CD4-positive, alpha-beta T cell treated with Interleukin-21 for 1 hour (primary cell): ENCODE measurements at places on chromosomes 7 and 10.

DNA sequence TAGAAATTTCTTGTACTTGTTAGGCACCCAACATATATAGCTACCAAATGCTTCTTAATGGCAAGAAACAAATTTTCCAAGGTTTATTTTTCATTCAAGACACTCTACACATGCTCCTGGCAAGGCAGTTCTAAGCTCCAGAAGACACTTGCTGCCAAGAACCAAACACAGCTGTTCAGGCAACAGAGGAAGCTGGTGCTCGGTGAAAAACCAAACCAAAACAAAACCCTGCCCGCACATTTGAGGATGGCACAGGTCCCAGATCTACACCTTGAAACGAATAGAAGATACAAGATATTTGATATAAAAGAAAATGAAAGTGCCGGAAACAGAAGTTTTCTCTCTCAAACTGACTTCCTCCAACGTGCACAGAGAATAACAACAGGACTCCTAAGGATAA lies 4.9 kb upstream of the DNTT start:
- DNase-seq: peak; percentile 5

- no peak for DNase-seq
These were observed 198.3 kb upstream of the ZNF32 start for GRCh38 chr10:43846968-43847367.

- no peak for DNase-seq
These were observed 114.5 kb upstream of the PRKCQ start for GRCh38 chr10:6694447-6695140.

- no peak for DNase-seq
These were observed 54.9 kb upstream of the HBP1 start for GRCh38 chr7:107113866-107114265.

DNA sequence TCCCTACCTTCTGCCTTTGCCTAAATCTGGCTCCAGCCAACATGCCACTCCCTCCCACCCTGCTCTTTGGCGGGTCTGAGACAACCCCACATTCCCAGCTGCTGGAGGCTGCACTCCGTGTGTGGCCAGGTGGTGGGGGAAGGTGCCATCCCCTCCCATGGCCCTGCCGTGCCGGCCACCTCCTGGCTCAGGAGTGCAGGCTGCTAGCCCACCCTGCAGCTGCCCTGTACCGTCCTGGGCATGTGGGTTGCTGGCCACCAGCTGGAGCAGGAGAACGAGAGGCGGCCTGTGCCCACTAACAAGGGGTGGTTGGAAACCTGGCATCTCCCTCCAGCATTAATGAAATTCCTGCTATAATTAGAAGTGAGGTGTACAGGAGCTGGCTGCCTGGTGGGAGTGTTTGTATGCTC lies 97.6 kb downstream of the ZMIZ1 start:
- DNase-seq: no peak

GRCh38 chr10:21638681-21639080 lies 104.6 kb downstream of the MLLT10 start:
- no peak for DNase-seq

DNA sequence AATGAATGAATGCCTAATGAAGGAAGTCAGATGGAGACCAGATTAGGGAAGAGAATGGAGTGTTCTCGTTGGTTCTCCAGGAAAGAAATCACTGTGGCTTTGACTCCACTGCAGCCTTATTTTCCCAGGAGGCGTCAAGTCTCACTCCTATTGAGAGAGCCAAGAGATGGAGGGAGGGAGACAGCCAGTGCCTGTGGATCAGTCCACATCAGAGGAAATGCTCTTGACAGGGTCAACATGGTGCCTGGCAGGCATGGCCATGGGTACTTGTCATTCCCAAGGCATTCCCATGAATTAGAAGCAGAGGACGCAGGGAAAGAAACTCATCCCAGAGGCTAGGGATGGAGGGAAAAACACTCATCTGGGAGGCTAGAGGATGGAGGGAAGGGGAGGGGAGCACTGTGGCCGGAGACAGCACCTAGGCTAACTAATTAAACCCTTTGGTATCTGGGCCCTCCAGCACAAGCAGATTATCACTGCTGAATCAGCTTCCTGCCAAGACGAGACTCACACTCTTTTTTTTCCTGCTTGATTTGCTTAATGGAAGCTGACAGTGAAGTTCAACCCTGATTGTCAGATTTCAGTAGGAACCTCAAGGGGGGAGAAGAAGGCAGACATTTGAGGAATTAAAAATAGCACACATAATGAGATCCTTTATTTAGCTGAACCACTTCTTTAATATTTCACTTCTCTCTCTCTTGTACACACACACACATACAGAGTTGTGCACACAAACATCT lies 1233.2 kb upstream of the AUTS2 start:
- no peak for DNase-seq

- DNase-seq: no peak
These were observed 200.3 kb upstream of the ZMIZ1 start for GRCh38 chr10:78868456-78868855.

GRCh38 chr7:98879198-98879978 lies 1.1 kb downstream of the TRRAP start:
- DNase-seq: peak; percentile 84

- peak; percentile 80 for DNase-seq
These were observed 41.8 kb upstream of the HYCC1 start for GRCh38 chr7:23055582-23056178.

GRCh38 chr7:92340016-92340415 lies 94.2 kb downstream of the ANKIB1 start:
- no peak for DNase-seq

GRCh38 chr7:33039257-33039902 lies 23.2 kb downstream of the NT5C3A start:
- peak; percentile 37 for DNase-seq

DNA sequence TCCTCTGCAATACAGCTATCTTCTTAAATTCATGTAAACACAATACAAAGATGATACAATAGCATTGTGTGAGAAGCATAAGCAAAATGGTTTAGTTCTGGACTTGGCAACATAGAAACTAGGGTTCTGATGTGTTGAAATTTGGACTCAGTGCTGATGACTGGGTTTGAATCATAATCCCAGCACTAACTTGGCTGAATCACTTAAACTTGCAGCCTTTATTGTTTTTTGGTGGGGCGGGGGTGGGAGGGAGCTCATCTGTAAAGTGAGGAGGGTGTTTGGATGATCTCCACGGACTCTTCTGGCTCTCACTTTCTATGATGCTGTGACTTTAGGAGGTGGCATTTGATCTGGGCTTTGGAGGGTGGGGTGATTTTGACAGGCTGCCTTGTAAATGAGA lies 158.2 kb downstream of the WNT2 start:
- no peak for DNase-seq

GRCh38 chr10:23980094-23980493 lies 228.8 kb upstream of the KIAA1217 start:
- no peak for DNase-seq

DNA sequence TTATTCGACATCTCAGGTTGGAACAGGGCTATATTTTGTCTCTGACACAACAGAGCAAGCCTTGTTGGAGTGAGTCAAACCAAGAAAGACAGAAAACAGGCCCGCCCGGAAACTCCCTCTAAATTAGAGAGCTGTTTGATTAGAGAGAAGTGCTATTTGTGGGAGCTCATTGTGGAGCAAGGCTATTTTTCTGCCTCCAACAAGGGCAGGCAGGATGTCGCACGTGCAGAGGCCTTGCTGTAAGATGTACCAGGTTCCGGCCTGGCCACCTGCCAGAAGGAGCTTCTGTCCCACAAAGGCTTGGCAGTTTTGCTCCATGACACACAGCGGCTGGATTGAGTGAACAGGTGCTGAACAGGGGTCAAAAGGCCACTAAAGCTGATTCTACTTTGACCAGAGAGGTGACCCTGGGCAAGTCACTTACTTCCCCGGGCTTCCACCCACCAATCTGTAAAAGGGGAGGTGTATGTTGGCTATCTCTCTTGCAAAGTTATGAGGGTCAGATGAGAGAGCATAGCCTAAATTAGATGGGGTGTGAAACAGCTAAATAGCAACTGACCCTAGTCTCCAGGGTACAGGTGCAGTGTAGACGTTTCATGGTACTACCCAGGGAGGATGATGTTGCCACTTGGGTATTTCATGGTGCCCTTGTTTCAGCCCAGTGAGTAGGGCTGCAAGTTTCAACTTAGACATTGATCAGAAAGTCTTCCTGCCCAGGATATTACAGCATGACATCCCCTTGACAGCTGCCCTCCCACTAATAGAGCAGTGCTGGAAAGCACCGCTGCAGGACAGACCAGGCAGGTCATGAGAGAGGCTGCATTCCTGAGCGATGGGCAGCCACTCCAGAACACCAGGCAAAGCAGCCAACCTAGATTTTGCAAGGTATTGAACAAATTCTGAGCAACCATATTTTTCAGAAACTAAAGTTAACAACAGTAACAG lies 62.0 kb downstream of the VSTM4 start:
- no peak for DNase-seq

- DNase-seq: no peak
These were observed 611.3 kb upstream of the GALNT17 start for GRCh38 chr7:70520611-70521010.

DNA sequence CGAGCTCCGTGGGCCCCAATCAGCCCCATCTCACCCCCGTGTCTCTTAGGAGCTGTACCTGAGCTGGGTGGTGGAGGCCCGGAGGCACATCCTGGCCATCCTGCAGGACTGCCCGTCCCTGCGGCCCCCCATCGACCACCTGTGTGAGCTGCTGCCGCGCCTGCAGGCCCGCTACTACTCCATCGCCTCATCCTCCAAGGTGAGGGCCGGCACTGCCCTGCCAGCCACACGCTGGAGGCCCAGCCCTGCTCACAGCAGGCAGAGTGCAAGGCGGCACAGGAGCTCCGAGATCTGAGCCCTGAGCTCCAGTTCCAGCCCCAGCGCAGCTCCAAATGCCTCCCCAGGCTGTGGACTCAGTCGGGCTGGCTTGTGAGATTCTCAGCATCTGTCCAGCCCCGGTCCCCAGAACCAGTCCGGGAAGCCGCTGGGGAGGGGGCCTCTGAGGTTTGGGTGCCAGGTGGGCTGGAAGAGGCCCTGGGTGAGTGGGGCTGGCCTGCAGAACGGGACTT lies 9.3 kb downstream of the TMEM120A start:
- DNase-seq: no peak

- DNase-seq: no peak
These were observed 95.4 kb downstream of the TCF7L2 start for GRCh38 chr10:113045147-113046055.

DNA sequence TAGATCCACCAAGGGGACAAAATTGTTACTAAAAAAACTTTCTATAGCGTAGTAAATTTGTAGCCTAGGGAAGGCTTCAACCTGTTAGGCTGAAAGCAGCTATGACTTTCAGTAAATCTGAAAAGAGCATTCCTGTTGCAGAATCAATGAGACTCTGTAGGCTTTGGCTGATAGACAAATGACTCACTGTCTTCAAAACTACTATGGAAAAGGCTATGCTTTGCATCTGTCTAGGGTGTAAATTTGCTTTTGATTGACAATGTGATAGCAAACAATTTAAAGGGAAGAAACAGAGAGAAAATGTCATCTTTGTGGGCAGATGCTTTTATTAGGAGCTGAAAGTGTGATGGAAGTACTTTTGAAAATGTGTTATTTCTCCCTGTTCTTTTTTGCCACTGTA lies 60.6 kb downstream of the ARL5B start:
- no peak for DNase-seq

DNA sequence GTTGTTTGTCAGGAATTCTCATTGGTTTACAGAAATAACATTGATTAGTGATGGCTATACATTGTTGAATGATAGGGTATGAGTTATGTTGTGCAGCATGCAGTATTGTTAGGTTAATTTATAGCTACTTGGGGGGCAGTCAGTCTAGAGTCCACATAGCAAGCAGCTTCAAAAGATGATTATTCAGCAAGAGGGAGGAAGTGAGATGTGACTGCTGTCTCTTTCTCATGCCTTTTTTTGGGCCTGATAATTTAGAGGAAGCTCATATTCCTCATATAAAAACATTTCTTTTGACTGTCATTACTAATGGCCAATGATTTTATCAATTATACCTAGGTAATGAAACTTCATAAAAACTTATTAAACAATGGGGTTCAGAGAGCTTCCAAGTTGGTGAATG lies 3.4 kb upstream of the TBRG4 start:
- no peak for DNase-seq

- DNase-seq: no peak
These were observed 234.1 kb upstream of the KMT2E start for GRCh38 chr7:104779888-104780287.

DNA sequence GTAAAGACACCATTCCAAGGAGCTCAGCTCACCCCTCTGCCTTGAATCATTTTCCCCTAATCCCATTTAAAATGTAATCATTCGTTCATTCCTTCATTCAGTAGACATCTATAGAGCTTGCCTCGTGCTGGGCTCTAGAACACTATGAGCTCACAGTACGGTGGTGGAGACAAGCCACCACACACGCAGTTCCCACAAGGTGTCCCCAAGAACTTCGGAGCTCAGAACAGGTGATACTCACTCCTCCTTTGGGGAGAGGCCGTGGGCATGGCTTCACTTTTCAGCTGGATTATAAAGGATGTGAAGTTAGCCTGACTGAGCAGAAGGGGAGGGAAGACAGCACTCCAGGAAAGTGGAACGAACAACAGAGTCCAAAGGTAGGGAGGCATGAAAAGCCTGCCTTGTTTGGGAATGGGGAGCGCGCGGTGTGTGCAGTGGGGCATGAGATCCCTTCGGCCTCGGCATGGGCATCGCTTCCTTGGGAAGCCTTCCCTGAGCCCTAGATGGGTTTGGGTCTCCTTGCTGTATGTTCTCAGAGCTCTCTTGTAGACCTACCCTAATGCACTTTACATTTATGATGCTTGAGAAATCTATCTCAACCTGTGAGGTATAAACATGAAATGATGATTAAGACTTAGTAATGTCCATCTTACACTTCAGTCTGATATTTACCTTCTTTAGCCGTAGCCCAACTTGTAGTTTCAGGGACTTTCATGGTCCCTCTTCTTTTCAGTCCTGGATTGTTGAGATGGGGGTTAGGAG lies 809 bp upstream of the OGA start:
- no peak for DNase-seq

GRCh38 chr10:129939416-129940275 lies 24.4 kb downstream of the EBF3 start:
- DNase-seq: no peak

- DNase-seq: no peak
These were observed 482.1 kb downstream of the IPMK start for GRCh38 chr10:57785546-57785945.
